ENCODE measurements at places on chromosomes 12 and 14.

GRCh38 chr14:88983755-88984154 is 159.3 kb downstream of the TTC8 start:
- DNase-seq = peak; percentile 52

- no peak for DNase-seq
Measured at GRCh38 chr12:53069621-53070410, 9.4 kb downstream of the SPRYD3 start.

GRCh38 chr12:48199774-48200221 is 3.3 kb downstream of the OR10AD1 start:
- DNase-seq = no peak

- no peak for DNase-seq
Measured at GRCh38 chr12:132170637-132171292, 26.5 kb downstream of the NOC4L start.

- DNase-seq = no peak
Measured at GRCh38 chr12:49983892-49984291, 11.1 kb downstream of the AQP6 start.

Measured in trophoblast cell (in vitro differentiated cells and primary cell).